ENCODE measurements at places on chromosomes 7 and 10. TPM values are rescaled to one million over a fixed set of nuclear protein-coding genes. Genes with fewer than 3 reads are reported as not detected.

- no peak overlapping the region for H3K4me3 ChIP-seq
- H3K27me3 ChIP-seq: no peaks in the 10 kb centered on the region
- no peaks in the 10 kb centered on the region for H3K4me1 ChIP-seq
These were observed 209.6 kb upstream of the VWC2 start for GRCh38 chr7:49563693-49564378.

GRCh38 chr7:37642028-37642540 lies 41.5 kb upstream of the GPR141 start:
- no peak overlapping the region for H3K4me3 ChIP-seq
- peaks cover 4% of the 10 kb centered on the region for H3K36me3 ChIP-seq
- DNase-seq: no peak
- H3K27me3 ChIP-seq: peaks cover 3% of the 10 kb centered on the region
- H3K4me1 ChIP-seq: no peaks in the 10 kb centered on the region
- H3K27ac ChIP-seq: no peak overlapping the region

DNA sequence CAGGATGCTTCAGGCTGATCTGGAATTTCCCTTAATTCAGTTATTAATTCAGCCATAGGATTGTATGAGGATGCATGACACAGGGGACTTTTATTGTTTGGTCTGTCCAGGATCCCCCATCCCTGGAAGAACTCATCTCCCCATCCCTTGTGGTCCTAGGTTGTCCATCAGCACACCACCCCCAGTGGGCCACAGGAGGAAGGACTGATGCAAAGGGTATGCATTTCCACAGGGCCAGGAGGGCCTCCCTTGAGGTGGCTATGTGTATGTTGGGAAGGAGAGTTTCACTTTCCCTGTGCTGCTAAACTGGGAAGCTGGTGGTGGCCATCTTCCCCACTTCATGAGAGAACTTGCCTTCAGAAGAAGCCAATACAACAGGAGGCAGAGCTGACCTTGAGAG lies 44.6 kb upstream of the GRB10 start:
- H3K4me3 ChIP-seq: no peak overlapping the region
- no peaks in the 10 kb centered on the region for H3K36me3 ChIP-seq
- H3K27ac ChIP-seq: no peak overlapping the region
- DNase-seq: no peak
- H3K4me1 ChIP-seq: peaks cover 20% of the 10 kb centered on the region

- no peaks in the 10 kb centered on the region for H3K4me1 ChIP-seq
- DNase-seq: no peak
- no peaks in the 10 kb centered on the region for H3K36me3 ChIP-seq
- H3K4me3 ChIP-seq: no peak overlapping the region
- peaks cover 20% of the 10 kb centered on the region for H3K27me3 ChIP-seq
- no peak overlapping the region for H3K27ac ChIP-seq
These were observed 4.6 kb downstream of the HABP2 start for GRCh38 chr10:113557424-113557862.

Gene ARHGAP19
- 53.2 TPM for total RNA-seq

DNA sequence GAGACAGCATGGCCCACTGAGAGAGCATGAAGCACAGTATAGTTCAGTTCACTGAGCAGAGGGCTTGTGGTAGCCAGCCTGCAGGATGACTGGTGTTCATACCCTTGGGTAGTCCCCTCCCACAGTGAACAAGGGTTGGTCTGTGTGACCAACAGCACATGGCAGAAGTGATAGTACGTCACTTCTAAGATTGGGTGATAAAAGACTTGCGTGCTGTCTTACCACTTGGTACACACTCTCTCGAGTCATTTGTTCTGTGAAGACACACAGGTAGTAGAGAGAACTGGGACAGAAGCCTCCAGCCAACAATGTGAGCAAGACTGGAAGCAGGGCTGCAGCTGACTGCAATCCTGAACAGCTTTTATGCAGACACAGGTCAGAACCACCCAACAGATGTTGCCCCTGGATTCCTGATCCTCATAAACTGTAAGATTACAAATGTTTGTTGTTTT lies 14.6 kb downstream of the EPC1 start:
- peak; percentile 90 for DNase-seq
- peak overlapping the region; percentile 75 for H3K4me3 ChIP-seq
- H3K27me3 ChIP-seq: no peaks in the 10 kb centered on the region
- peaks cover 93% of the 10 kb centered on the region for H3K4me1 ChIP-seq
- peak overlapping the region; percentile 91 for H3K27ac ChIP-seq

DNA sequence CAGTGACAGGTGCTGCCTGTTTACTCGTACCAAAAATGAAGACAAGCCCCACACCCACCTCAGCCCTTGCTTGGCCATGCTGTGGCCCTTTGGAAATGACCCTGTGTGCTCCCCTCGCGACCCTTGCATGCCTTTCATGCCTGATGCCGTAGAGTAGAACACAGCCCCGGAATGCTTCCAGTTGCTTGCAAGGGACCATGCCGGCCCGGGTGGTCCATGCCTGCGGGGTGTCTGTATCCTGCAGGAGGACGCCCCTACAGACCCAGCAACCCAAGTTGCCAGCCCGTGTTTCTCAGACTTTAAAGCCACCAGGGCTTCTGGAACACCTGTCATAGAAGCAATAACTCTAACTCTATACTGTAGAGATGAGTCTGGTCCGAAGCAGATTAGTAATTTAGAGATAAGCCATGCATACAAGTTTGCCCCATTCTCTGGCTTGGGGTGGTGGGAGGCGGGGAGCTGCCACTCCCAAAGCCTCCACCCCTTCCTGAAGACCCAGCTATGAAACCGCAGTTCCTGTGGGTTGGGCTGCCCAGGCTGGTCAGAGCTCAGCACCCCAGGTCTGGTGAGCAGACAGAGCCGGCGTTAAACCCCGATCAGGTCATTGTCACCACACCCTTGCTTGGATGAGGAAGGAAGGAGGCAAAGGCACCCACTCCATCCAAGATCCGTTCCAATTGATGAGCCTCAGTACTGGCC lies 143.5 kb downstream of the ADCY1 start:
- H3K4me1 ChIP-seq: no peaks in the 10 kb centered on the region
- H3K27ac ChIP-seq: no peak overlapping the region
- DNase-seq: no peak
- H3K27me3 ChIP-seq: no peaks in the 10 kb centered on the region

Gene SPDYE9
- not detected for total RNA-seq

GRCh38 chr7:35268953-35269352 lies 15.1 kb upstream of the TBX20 start:
- no peaks in the 10 kb centered on the region for H3K4me1 ChIP-seq
- no peaks in the 10 kb centered on the region for H3K36me3 ChIP-seq
- DNase-seq: no peak

DNA sequence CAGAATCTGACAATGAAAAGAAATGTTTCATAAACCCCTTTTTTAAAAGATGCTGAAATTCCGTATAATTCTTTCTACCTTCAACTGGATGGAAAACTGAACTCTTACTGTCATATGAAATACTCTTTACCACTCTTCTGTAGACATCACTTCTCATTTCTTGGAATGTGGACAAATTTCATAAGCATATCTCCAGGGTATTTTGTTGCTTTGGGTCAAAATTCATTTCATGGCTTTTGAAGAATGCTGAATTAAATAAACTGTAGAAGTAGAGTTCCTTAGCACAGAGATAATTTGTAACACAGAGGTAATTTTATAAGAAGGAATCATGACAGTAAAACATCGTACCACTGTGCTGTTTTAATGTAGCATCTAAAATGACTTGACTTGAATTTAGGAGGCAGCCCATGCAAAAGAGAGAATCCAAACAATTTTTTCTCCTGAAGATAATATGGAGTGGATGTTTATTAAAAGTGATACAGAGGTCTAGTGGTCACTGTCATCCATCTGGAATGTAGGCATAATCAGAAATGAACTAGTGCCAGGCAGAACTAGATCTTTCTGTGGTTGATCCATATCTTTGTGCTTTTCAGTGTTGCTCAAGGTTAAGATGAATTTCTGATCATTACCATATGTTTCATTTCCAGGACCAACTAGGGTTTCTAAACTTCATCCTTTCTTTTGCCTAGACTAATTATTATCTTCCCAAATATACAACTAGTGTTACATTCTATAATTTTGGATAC lies 492.0 kb downstream of the KIF20B start:
- no peak overlapping the region for H3K4me3 ChIP-seq
- no peak for DNase-seq
- no peaks in the 10 kb centered on the region for H3K36me3 ChIP-seq
- H3K27me3 ChIP-seq: no peaks in the 10 kb centered on the region

- H3K36me3 ChIP-seq: no peaks in the 10 kb centered on the region
- no peaks in the 10 kb centered on the region for H3K4me1 ChIP-seq
- H3K27ac ChIP-seq: no peak overlapping the region
- H3K4me3 ChIP-seq: no peak overlapping the region
- H3K27me3 ChIP-seq: no peaks in the 10 kb centered on the region
These were observed 57.1 kb downstream of the PLPP4 start for GRCh38 chr10:120514035-120514620.

Gene ICA1
- 2.4 TPM for total RNA-seq

DNA sequence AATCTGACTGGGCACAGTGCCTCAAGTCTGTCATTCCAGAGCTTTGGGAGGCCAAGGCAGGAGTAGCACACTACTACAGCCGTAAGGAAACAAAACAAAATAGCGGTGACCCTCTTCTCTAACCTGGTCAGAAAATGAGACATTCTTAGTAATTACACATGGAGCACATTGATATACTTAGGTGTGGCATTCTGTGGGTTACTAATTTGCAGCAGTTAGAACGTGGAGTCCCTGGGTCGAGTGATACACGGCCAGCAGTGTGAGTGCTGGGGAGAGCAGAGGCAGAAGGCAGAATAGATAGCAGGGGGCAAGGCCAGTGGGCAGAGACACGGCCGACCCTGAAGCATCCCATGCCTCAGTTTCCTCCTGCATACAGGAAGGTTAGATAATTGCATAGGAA lies 28.9 kb upstream of the SFMBT2 start:
- H3K27ac ChIP-seq: no peak overlapping the region
- no peak for DNase-seq
- H3K4me1 ChIP-seq: peaks cover 3% of the 10 kb centered on the region
- no peak overlapping the region for H3K4me3 ChIP-seq
- H3K36me3 ChIP-seq: no peaks in the 10 kb centered on the region

GRCh38 chr10:88659725-88660597 lies 4.3 kb upstream of the LIPF start:
- H3K27me3 ChIP-seq: peaks cover 8% of the 10 kb centered on the region
- H3K4me1 ChIP-seq: no peaks in the 10 kb centered on the region

Gene IFT22
- total RNA-seq: 6.1 TPM

Gene TUBAL3
- not detected for total RNA-seq

GRCh38 chr10:78696791-78697395 lies 371.9 kb upstream of the ZMIZ1 start:
- H3K27ac ChIP-seq: no peak overlapping the region
- H3K4me3 ChIP-seq: no peak overlapping the region
- no peaks in the 10 kb centered on the region for H3K36me3 ChIP-seq
- peaks cover 4% of the 10 kb centered on the region for H3K27me3 ChIP-seq
- no peaks in the 10 kb centered on the region for H3K4me1 ChIP-seq

DNA sequence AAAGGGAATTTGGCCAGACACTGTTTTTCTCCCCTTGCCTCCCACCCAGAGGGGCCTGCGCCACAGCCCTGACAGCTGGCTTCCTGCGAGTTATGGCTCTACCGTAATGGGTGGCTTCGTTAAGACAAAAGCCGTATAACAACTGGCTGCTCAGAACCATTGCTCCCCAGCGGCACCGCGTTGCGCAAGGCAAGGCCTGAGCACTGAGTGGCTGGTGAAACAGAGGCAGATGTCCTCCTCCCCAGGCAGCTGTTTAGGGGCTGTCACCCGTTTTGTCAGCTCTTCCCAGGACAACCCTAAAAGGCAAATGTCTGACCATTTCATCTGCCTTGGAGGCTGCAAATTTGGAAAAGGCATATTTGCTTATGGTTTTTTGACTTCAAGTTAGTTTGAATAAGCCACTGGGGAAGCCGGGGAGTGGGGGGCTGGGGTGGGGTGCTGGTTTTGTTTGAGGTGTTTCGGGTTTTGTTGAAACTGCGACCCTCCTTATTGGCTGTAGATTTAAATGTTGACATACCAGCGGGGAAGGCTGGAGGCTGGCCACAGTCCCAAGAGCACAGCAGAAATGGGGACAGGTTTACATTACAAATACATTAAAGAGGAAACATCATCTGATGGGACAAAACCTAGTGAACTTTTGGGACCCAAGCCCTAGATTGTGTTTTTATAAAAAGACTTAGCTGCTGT lies 681 bp upstream of the SPOCK2 start:
- H3K4me3 ChIP-seq: peak overlapping the region; percentile 100
- peaks cover 46% of the 10 kb centered on the region for H3K4me1 ChIP-seq
- H3K36me3 ChIP-seq: peaks cover 31% of the 10 kb centered on the region
- peak overlapping the region; percentile 99 for H3K27ac ChIP-seq

Gene UCN3
- total RNA-seq: not detected

GRCh38 chr10:24269476-24269875 lies 60.5 kb downstream of the KIAA1217 start:
- no peak overlapping the region for H3K27ac ChIP-seq
- peaks cover 5% of the 10 kb centered on the region for H3K27me3 ChIP-seq
- DNase-seq: no peak
- H3K4me1 ChIP-seq: no peaks in the 10 kb centered on the region

Gene IFIT1B
- total RNA-seq: not detected

GRCh38 chr7:131861620-131862346 lies 305.4 kb upstream of the PODXL start:
- no peaks in the 10 kb centered on the region for H3K27me3 ChIP-seq
- no peak overlapping the region for H3K27ac ChIP-seq
- H3K4me1 ChIP-seq: no peaks in the 10 kb centered on the region
- H3K4me3 ChIP-seq: no peak overlapping the region
- DNase-seq: no peak

DNA sequence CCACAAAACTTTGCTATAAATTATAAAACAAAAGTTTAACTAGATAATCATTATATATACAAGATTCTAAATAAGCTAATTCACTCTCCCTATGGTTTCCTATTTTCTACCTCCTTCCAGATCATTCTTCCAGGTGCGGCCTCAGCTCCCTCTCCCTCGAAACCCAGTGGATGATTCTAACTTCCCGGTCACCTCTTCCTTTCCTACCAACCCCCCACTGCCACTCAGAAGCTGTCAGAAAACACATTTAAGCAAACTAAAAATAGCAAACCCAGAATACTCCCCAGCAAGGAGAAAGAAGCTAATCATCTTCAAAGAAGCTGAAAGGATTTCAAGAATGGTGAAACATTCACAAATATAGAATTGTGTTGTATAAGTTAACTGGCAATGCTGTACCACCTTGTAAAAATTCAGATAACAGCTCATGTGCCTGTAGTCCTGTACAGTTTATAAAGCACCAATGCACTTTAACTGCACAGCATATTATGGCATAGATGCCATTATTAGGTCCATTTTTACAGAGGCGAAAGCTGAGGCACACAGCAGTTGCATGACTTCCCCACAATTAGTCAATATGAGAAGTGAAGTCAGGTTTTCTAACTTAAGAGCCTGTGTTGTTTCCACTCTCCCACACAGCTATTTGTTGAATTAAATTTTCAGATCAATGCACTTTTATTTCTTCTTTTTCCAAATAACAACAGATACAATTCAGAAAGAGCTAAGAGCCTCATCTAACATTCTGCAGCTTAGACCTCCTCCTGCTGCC lies 13.7 kb upstream of the DNTT start:
- DNase-seq: no peak
- peaks cover 7% of the 10 kb centered on the region for H3K4me1 ChIP-seq
- H3K27ac ChIP-seq: no peak overlapping the region
- peaks cover 15% of the 10 kb centered on the region for H3K27me3 ChIP-seq
- no peak overlapping the region for H3K4me3 ChIP-seq

DNA sequence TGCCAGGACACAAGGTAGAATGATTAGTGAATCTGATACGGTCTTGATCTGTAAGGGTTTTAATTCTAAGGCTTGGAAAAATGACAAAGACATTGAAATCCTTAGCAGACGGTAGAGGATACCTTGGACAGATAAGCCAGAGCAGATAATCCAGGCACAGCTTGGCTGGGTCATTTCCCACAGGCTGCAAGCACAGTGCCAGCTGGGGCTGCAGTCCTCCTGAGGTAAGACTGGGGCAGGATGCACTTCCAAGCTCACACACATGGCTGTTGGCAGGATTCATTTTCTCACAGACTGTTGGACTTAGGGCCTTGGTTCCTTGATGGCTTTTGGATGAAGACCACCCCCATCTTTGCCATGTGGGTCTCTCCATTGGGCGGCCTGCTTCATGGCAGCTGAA lies 63.2 kb upstream of the BMPER start:
- no peak overlapping the region for H3K27ac ChIP-seq
- no peak for DNase-seq

Gene PRPS1L1
- not detected for total RNA-seq
